ENCODE measurements at places on chromosomes 4 and X. TPM values are rescaled to one million over a fixed set of nuclear protein-coding genes. Genes with fewer than 3 reads are reported as not detected.

Gene PDZD4
- 0.12 TPM for total RNA-seq

Gene HERC5
- 118 TPM for total RNA-seq

Gene XG
- not detected for total RNA-seq

Gene HOPX
- total RNA-seq = 208 TPM

Gene OTUD6A
- total RNA-seq = not detected

Gene BANK1
- not detected for total RNA-seq

Gene TIMM8A
- total RNA-seq = 16.7 TPM

Gene TRIM75
- not detected for total RNA-seq

Gene CXorf65
- total RNA-seq = 18.3 TPM

Gene DUX4
- not detected for total RNA-seq

Gene PPARGC1A
- not detected for total RNA-seq

Gene ASB9
- 0.49 TPM for total RNA-seq

Gene HTR2C
- total RNA-seq = not detected

Gene TBX22
- not detected for total RNA-seq

Gene ENAM
- not detected for total RNA-seq

Gene GUCY1A1
- not detected for total RNA-seq

Gene FHIP1A
- not detected for total RNA-seq

Gene UGT2B17
- total RNA-seq = not detected

Gene ANK2
- total RNA-seq = 2.4 TPM

Gene GRPR
- not detected for total RNA-seq

Gene TSPAN7
- total RNA-seq = not detected

Gene CPEB2
- total RNA-seq = 14.3 TPM

Gene CTAG2
- 31.6 TPM for total RNA-seq

Gene HS6ST2
- not detected for total RNA-seq

Gene GAGE1
- not detected for total RNA-seq

Gene CLDN34
- not detected for total RNA-seq

Gene AFM
- total RNA-seq = not detected

Gene MAGEB10
- not detected for total RNA-seq

Gene STK32B
- total RNA-seq = not detected

Gene VCX
- total RNA-seq = not detected

Gene SLITRK4
- not detected for total RNA-seq

Gene MMAA
- total RNA-seq = 13.5 TPM

Gene INTU
- 0.03 TPM for total RNA-seq

Gene PLXNB3
- 0.42 TPM for total RNA-seq

Gene SSX4
- not detected for total RNA-seq

Gene CXCL1
- total RNA-seq = not detected

Gene COX7B2
- total RNA-seq = not detected

Gene NUP62CL
- 3.0 TPM for total RNA-seq

Gene SASH3
- 248 TPM for total RNA-seq

Gene EXOC1L
- total RNA-seq = not detected

Gene BCLAF3
- total RNA-seq = 5.5 TPM

Gene OTC
- total RNA-seq = not detected

Gene TLR10
- total RNA-seq = not detected

Gene MAGEB17
- total RNA-seq = not detected

Gene P2RY8
- 82.4 TPM for total RNA-seq

Gene KDR
- not detected for total RNA-seq

Gene PAK3
- 0.53 TPM for total RNA-seq

Gene MAOB
- not detected for total RNA-seq

Gene DIPK2B
- total RNA-seq = not detected
